Forelimb muscle (tissue), 1 donor: ENCODE measurements at places on chromosomes 1 and 21.

GRCh38 chr1:50348449-50349241, 74.6 kb downstream of the DMRTA2 start:
- DNase-seq, result peak; percentile 44

- DNase-seq, result no peak
These were observed 12.5 kb downstream of the PSMB4 start for GRCh38 chr1:151411884-151412283.

DNA sequence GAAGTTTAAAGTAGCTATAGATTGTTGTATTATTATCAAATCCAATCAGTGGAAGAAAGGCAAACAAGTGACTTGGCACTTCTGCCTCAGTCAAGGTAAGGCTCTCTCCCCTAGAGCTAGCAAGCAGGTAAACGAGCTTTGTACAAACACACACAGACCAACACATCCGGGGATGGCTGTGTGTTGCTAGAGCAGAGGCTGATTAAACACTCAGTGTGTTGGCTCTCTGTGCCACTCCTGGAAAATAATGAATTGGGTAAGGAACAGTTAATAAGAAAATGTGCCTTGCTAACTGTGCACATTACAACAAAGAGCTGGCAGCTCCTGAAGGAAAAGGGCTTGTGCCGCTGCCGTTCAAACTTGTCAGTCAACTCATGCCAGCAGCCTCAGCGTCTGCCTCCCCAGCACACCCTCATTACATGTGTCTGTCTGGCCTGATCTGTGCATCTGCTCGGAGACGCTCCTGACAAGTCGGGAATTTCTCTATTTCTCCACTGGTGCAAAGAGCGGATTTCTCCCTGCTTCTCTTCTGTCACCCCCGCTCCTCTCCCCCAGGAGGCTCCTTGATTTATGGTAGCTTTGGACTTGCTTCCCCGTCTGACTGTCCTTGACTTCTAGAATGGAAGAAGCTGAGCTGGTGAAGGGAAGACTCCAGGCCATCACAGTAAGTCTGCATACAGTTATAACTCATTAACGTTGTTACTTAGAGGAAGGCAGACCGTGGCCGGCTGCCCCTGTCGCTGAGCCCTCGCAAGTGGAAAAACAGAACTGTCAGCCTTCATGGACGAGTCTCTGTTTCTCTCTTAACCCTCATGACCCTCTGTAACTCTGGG, at the start of gene PALMD:
Gene PALMD (plus strand): TSS at position 415 of the 833 bp plus-strand sequence. CDS start 205 bp downstream, at position 620.
- no peak for DNase-seq

GRCh38 chr1:151918819-151919610, 9.7 kb upstream of the THEM4 start:
- DNase-seq, result no peak

DNA sequence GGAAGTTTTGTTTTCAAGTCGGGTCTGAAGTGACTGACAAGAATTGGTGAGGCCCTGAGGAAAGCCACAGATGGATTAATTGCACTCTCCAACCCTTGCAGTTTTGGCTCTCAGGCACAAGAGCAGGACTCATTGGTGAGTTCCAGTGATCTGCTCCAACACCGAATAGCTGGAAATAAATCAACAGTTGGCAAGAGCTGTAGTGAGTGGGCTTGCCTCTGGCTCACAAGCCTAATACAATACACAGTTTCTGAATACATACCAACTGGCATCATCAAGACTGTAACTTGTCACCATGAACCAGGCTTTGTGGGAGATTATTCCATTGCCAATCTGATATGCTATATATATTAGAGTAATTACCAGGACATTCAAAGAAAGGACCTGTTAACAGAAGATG, 131.6 kb downstream of the GRIK1 start:
- DNase-seq, result no peak

GRCh38 chr1:67534627-67535065, 104.4 kb upstream of the SERBP1 start:
- no peak for DNase-seq

- DNase-seq, result no peak
These were observed 307.0 kb upstream of the PRMT6 start for GRCh38 chr1:106749491-106749890.
